Central memory CD4-positive, alpha-beta T cell (primary cell): ENCODE measurements at places on chromosomes 1 and 21.
A peak's percentile ranks its signal among the peaks of the same experiment; 100 is the strongest.

DNA sequence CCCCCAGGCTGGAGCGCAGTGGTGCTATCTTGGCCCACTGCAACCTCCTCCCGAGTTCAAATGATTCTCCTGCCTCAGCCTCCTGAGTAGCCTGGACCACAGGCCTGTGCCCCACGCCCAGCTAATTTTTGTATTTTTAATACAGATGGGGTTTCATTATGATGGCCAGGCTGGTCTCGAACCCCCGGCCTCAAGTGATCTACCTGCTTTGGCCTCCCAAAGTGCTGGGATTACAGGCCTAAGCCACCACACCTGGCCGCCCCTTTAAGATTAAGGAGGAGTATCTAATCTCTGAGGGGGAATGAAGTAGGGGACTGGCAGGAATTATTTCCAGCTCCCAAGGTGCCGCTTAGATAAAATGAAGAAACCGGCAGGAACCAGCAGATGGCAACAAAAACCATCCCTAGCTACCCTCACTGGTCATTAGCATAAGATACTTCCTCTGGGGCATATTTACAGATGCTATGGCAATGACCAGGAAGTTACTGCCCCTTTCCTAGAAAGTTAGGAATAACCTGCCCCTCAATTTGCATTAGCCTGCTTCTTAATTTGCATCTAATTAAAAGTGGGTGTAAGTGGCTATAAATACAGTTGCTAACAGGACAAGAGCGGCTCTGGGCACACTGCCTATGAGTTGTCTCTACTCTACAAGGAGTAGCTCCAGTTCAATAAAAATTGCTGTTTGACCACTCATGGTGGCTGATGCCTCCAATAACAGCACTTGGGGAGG, 7.1 kb upstream of the NSUN4 start:
- DNase-seq: no peak

DNA sequence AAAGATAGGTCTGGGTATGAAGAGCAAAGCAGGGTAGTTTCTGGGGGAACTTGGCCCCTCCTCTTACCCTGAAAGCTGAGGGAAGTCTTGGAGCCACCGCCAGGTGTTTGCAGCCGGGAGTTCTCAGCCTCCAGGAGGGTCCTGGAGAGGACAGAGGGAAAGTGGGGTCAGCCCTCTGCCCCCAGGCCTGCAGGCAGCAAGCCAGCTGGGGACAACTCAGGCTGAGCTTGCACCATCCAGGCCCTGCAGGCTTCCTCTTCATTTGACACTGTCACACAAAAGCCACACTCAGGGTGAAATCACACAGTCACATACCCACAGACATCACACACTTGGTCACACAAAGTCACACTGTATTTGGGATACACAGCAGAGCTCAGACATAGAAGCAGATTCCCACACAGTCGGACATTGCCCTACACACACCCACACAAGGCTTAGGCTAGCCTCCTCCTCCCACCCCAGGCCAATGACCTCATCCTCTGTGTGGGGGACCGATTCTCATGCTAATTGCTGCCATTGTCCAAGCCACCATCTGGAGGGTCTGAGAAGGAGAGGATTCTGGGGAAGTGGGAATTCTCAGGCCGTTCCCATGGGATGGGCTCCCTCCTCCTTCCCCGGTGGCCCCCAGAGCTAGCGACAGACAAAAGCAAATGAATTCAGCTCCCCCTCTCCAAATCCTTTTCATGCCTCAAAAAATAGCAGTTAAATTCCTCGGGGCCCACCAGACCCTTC, 3.7 kb downstream of the NES start:
- DNase-seq: no peak

- no peak for DNase-seq
Observed at GRCh38 chr1:165629848-165630628, 996 bp upstream of the MGST3 start.

GRCh38 chr1:100423832-100424337, 71.6 kb downstream of the CDC14A start:
- peak; percentile 52 for DNase-seq

DNA sequence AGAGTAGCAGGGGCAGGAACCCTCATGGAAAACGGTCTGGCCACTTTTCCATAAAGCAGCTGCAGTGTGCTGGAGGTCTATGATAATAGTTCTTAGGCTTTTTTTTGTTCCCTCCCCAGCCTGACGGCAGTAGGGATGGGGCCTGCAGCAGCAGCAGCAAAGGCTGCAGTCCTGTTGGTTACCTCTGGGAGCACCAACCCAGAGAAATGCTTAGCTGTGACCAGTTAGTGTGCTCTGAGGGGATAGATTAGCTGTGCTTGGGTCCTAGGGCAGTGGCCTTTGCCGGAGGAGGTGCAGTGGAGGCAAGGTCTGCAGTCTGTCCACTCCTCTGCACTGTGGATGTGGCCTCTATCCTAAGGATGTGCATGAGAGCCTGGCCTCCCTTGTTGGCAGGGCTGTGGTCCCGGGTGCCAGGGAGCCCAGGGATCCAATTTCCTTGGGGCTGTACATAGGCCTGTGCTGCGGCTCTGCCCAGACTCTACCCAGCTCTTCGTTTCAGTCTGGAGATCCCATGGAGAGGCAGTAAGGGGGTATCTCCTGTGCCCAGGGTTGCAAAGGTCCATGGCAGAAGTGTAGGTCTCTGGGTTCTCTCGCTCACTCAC, 322.7 kb downstream of the PTBP2 start:
- no peak for DNase-seq

- no peak for DNase-seq
Observed at GRCh38 chr1:242023805-242024204, 24.9 kb upstream of the MAP1LC3C start.

- DNase-seq: no peak
Observed at GRCh38 chr1:76500116-76500515, 367.2 kb upstream of the ST6GALNAC5 start.

DNA sequence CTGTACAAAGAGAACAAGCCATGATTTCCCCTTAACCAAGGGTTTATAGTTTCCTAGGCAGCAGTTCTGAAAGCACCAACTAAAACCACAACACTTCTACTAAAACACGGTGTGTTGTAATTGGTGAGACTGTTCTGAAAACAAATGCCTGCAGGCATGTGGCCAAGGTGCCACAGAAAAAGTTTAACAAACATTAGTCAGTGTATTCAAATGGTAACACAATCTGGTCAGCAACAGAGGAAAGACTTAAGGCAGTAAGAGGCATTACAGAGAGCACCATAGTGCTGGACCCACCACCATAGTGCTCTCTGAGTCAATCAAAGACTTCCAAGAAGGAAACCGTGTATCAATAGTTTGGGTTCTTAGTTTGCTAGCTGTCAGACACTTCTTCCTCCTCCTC, 16.7 kb downstream of the SNIP1 start:
- no peak for DNase-seq

GRCh38 chr1:10682108-10682445, 114.4 kb downstream of the CASZ1 start:
- no peak for DNase-seq

- no peak for DNase-seq
Observed at GRCh38 chr1:34408011-34408410, 231.3 kb downstream of the C1orf94 start.

GRCh38 chr21:29235714-29236197, 63.0 kb upstream of the BACH1 start:
- DNase-seq: no peak

- DNase-seq: no peak
Observed at GRCh38 chr21:15682977-15683376, 46.8 kb upstream of the USP25 start.

DNA sequence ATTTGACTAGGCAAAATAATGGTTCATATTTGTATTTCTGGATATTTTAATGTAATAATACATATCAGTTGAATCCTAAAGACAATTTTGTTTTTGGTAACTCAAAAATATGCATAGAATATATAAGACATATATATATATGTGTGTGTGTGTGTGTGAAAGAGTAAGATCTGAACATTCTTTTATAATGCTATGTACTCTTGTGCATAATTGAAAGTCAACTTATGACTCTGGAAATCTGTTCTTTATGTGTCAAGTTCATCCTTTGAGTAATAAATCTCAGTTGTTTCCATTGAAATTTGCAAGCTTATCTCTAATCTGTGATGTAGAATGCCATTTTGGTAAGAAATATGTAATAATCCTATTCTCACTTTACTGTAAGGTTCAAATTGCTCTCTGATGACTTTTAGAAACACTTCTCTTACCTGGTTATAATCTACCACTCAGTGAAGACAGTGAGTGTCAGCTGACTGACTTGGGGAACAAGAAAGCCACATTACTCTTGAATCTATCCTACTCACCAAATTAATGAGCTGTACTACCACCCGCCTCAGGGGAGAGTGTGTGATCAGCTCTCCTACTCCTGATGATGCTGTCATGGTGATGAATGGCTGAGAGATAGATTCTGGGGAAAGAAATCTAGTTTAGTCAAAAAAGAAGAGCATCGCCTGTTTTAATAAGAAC, 15.0 kb upstream of the NEK7 start:
- DNase-seq: no peak

- no peak for DNase-seq
Observed at GRCh38 chr1:224698015-224698451, 81.9 kb downstream of the CNIH3 start.

- no peak for DNase-seq
Observed at GRCh38 chr1:199291022-199291740, 652.3 kb downstream of the PTPRC start.

DNA sequence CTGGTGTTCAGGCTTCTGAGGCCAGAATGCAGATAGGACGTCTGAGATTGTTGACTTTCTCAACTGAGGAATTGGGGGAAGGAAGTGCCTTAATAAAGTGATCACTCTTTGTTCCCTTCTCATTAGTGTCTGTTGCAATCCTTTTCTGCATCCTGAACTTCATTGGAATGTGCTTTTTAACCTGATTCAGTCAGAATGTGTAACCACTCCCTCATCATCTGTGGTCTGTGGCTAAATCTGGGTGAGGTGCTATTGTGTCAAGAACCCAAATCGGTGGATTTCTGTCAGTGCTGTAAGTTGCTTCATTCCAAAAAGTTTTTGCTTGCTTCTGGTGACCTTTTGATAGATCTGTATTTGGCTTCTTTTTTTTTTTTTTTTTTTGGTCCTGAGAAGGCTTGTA, 38.2 kb downstream of the ARID1A start:
- DNase-seq: no peak

DNA sequence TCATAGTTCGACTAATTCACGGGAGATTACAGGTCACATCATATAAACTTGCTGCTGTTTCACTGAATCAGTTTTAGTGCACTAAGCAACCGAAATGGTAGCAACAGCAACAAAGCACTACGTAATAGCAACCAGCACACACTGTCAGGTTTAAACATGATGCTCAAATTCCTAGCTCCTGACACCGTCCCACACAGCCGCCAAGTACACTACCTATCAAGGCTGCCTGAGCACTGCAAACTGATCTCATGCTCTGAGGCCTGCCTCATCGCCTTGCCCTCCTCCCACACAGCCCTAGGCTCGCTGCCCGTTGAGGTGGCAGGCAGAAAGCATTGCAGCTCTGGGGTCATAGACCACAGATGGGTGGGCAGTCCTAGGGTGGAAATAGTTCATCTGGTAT, 12.4 kb downstream of the LAMC2 start:
- DNase-seq: no peak

- no peak for DNase-seq
Observed at GRCh38 chr1:56074007-56074651, 505.2 kb downstream of the PLPP3 start.

DNA sequence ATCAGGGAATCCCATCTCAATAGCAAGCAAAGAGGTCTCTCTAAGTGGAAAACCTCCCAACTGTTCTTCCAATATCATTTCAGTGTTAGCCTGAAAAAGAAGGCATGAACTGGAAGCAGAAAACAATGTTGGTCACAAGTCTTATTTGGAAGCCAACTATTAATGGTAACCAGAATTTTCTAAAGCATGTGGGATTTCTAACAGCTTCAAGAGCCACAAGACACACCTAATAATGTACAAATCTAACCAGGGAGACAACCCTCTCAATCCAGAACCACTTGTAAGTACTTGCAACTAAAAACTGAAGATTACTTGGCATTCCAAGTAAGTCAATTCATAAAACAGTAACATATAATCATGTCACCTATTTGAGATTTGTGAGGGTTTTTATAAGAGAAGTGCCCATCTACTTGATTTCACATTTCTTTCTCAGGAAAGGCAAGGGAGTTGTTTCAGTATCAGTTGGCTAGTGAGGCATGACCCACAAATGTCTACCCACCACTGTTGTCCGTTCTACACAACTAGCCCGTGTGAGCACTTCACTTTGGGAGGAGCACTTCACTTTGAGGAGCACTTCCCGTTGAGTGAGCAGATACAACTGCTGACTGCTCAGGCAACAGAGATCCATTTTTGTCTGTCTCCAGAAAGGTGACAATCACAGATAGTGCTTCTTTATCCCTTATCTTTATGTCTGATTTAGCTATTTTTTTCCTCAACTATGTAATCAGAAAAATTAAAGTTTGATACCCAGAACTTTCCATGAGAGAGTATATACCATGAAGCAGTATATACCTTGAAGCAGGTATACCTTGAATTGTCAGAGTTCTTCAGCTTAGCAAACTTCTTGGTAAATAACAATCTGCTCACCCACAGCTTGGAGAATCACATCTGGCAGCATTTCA, 11.1 kb downstream of the STX6 start:
- no peak for DNase-seq

DNA sequence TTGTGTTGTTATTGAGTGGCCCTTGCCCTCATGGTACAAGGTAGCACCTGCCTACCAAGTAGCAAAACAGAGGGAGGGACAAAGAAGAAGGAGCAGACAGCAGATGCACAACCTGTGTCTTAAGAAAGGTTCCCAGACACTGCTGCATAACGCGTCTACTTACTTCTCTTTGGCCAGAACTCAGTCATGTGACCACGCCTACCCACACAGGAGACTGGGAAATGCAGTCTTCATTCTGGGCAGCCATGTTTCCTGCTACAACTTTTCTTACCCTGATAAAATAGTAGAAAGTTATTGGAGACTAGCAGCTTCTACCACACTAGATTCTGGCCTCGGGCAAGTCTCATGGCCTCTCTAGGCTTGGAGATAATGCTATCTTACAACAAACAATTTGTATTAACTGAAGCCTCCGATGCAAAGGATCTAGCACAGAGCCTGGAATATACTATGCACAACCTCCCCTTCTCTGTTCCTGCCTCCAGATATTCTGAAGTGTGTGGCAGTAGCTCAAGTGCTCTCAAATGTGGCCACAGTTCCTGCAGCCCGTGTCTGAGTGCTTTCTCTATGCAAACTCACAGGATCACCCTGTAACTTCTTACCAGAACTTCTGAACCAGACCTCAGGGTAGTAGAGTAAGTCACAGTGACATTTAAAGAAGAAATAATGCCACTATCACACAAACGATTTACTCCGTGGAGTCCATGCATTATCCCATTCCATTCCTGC, 34.1 kb upstream of the BTG2 start:
- peak; percentile 76 for DNase-seq

DNA sequence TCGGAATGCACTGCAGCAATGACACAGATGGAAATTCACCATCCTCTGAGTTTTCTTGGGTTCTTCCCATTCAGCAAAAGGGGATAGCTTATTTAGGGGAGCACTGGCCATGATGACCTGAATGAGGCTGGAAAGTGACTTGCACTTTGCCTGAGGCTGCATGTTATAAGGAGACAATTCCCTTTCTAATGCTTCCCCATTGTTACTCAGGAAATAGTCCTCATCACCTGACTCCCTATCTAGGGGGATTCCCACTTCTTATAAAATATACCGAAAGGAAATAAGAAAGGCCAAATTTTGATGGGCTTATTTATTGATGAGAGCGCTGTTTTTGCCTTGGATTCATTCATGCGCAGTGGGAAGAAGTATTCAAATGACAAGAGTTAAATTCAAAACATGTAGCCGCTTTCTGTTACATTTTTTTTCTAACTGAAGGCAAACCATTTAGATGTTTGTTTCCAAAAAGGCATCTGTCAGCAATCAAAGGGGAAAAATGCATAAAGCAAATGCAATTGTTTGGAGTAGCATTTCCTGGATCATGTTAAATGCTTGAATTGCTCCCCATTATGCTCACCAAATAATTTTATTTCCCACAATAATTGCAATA, 220.3 kb upstream of the NFIA start:
- no peak for DNase-seq
